NCI-H2029 treated with DMSO at 0.1 percent for 48 hours (cell line): ENCODE measurements at places on chromosomes 1 and 21.

DNA sequence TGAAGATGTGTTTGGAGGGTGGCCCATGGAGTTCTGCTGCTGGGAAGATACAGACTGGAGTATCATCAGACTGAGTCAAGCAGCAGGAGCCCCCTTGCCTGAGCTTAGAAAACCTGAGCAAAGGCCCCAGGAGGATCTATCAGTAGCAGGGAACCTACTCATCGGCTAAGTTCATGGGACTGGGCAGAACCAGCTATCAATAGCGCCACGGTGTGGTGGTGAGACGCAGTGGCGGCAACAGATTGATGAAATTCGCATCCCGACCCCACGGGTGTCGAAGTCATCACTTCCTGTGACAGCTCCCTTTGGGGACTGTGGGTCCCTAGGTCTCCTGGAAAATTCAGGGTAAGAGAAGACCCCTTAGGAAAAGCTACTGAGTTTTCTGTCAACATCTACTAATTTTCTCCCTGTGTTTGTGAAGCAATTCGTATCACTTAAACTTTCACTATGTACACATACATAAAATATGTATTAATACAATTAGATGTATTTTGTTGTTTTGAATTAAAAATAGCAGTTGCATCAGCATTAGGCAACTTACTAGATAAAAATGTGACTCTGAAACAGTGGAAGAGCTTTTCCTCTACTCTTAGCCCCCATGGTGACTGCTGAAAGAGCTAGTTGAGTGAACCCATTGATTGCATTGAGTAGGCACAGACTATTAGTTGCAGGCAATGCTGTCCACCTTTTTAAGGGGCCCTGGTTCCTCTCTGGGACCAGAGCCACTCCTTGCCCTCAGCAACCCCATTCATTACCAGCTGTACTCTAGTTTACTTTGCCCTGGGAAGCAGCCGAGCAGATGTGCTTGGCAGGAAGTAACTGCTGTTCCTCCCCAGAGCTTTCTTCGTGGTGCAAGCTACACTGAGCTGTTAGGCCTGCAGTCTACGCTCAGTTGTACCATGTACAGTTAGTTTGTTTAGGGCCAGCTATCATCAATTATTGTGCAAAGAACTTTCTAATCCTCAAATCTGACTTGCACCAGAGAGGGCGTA lies 7.3 kb upstream of the CACNA1S start:
- DNase-seq, result no peak

DNA sequence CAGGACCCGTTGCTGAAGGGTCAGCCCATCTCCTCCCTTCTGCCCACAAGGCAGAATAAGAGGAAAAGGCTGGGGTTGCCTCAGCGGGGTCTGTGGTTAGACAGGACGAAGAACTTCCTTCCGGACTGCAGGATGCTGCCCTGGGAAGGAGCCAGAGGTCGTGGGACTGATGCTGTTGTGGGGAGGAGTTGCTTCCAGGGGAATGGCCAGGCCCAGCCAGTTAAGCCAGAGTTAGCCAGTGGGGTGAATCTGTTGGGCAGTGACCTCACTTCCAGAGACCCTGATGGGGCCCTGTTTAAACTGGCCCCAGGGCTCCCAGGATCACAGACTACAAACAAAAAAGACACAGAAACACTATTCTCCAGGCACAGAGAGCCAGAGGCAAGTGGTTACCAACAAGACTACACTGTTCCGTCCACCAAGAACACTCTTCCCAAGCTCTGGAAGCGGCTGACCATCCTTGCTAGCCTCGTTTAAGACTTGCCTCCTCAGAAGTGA lies 13.0 kb downstream of the FAM229A start:
- DNase-seq, result no peak

DNA sequence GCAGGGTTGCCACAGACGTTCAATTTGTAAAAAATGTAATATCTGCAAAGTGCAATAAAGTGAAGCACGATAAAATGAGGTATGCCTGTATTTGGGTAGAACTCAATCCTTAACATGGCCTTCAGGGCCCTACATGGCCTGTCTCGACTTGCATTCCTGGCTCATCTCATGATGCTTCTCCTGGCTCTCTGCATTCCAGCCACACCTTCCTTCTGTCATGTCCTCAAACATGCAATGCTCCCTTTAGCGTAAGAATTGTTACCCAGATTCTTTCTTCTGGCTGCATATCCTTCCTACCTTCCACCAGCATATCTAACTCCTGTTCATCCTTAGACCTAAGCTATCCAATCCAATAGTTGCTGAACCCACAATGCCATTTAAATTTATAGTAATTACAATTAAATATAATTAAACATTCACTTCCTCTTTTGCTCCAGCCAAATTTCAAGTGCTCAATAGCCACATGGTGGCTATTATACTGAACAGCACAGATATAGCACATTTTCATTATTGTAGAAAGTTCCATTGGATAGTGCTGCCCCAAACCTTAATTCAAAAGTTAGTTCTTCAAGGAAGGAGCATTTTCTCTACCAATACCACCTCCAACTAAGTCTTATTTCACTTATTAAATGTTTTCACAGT lies 32.6 kb downstream of the FGGY start:
- DNase-seq, result no peak

GRCh38 chr1:173269490-173270230 lies 62.5 kb upstream of the TNFSF4 start:
- DNase-seq, result no peak
